ENCODE measurements at places on chromosomes 7 and 10.
A peak's percentile ranks its signal among the peaks of the same experiment; 100 is the strongest.

DNA sequence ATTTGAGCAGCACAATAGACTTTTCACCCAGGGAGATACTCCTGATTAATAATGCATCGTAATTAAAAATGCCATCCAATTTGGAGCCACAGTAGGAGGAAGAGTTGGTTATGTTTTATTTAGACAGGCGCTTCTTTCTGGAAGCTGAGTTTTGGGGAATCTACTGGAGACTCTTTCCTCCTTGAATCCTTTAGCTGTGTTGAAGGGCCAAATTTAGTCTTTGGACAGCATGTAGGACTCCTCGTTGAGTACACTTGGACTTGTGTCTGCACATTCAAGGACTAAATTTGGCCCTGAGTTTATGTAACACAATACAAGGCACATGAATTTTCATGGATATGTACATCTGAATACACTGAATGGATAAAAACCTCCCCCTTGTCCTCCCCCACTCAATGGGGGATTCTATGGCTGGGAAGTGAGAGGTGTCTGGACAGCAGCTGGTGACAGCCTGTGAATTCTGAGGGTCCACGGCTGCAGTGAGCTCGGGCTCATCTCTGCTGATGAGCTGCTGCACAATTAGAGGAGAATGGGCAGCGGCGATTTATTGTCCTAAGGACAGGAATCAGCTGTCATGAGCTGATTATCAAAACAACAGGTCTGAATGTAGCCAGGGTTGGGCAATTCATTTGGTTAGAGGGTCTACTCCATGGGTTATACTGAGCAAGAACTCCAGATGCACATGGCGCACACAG lies 95.2 kb downstream of the PRTFDC1 start:
- no peak for DNase-seq
- H3K27me3 ChIP-seq: no peaks in the 10 kb centered on the region
- no peak overlapping the region for H3K27ac ChIP-seq

GRCh38 chr10:86366033-86366901 lies at the start of gene GRID1:
Gene GRID1 (minus strand): TSS chr10:86366795.
- H3K4me3 ChIP-seq: peak within 1 kb of the TSS; percentile 73
- DNase-seq: peak; percentile 26
- H3K4me1 ChIP-seq: no peaks in the 10 kb centered on the region
- no peaks in the 10 kb centered on the region for H3K27me3 ChIP-seq
- H3K27ac ChIP-seq: no peak within 1 kb of the TSS
- H3K36me3 ChIP-seq: no peaks in the 10 kb centered on the region

DNA sequence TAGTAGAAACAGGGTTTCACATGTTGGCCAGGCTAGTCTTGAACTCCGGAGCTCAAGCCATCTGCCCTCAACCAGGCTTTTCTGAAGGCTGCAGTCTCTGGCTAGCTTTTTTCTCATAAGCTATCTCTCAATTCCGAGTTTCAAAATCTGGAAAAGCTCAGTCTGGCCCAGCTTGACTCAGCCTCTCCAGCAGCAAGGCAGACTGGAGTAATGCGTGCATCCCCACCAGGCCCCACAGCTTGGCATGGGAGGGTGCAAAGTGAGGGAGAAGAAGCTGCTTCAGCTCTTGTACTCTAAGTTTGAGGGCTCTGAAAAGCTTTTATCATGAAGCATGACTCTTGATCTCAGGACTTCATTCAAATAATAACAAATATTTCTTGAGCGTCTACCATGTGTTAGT lies 4.8 kb downstream of the DHTKD1 start:
- H3K4me1 ChIP-seq: no peaks in the 10 kb centered on the region
- H3K27ac ChIP-seq: no peak overlapping the region

DNA sequence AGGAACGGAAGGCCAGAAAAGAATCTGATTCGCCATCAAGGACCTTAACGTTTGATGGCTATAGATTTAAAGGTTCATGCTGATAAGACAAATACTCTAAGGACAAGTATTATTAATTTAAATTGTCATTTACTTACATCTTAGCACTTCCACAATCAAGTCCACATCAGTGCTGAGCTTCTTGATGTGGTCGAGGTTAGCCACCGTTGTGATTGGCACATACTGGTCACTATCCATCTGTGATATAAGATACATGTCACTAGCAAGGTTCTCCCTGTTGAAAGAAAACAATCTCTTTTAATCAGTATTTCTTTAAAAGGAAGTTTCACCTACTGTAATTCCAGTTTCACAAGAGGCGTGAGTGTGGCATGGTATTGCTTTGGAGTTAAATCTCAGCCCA lies 88.7 kb downstream of the LARP4B start:
- H3K36me3 ChIP-seq: peaks cover 68% of the 10 kb centered on the region
- no peak overlapping the region for H3K27ac ChIP-seq
- DNase-seq: no peak
- no peaks in the 10 kb centered on the region for H3K27me3 ChIP-seq

Measured in tibial artery (tissue), 4 donors.